ENCODE measurements at places on chromosomes 2 and 18.
A peak's percentile ranks its signal among the peaks of the same experiment; 100 is the strongest.

DNA sequence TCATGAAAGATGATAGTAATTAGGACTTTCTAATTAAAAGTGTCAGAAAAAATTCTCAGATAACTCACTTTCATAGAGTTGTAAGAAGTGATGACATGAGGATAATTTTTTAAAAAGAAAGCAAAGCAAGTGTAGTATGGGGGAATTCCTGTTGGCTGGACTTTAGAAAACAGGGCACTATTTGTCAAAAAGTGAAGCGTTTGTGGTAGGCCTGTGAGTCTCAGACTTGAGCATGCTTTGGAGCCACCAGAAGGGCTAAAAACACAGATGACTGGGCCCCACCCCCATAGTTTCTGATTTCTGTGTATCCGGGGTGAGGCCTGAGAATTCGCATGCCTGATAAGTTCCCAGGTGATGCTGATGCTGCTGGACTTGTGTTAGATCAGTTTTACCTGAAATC lies 222.6 kb upstream of the LRRTM1 start:
- DNase-seq = no peak

GRCh38 chr2:127161176-127162136 lies 54.5 kb upstream of the BIN1 start:
- DNase-seq = peak; percentile 30

DNA sequence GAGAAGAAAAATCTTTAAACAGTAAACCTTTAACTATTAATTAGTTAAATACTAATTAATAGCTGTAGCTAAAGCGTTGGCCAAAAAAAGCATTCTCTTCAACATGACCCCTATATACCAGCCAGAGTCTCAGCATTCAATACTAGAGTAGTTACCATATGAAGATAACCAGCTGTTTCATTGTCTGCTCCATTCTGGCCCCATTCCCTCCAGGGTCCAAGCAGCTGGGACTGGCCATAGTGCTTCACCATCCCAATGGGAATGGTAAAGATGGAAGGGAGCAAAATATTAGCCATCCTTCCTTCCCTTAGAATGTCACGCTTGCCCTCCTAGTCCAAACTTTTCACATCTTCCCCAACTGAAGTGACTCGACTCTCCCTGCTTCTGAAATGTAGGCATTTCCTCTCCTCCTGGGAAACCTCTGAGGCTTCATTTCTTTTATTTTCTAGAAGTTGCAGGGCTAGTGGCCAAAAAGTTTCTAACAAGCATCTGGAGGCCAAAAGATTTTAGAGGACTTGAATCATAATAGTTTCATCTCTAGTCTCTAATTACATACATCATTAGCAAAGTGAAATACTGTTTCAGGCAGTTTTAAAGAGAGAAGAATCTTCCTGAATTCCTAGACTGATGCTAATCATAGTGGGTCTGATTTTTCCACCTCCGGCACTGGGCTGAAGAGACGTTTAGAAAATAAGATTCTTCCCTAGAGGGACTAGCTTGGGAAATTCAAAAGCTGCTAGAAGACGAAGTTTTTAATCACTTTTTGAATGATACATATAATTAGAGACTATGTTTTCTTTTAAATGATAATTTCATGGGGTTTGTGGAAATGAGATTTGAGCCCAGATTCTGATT lies 52.7 kb downstream of the CCDC68 start:
- no peak for DNase-seq

GRCh38 chr2:69549421-69549820 lies 94.1 kb downstream of the AAK1 start:
- peak; percentile 52 for DNase-seq

GRCh38 chr18:33270297-33270696 lies 170.2 kb downstream of the CCDC178 start:
- no peak for DNase-seq

GRCh38 chr2:23096906-23097602 lies 287.9 kb upstream of the KLHL29 start:
- DNase-seq = peak; percentile 33

GRCh38 chr2:175457895-175458448 lies 276.5 kb upstream of the ATP5MC3 start:
- DNase-seq = no peak

- DNase-seq = no peak
These were observed 43.2 kb upstream of the SOS1 start for GRCh38 chr2:39164089-39164488.

GRCh38 chr2:218229239-218229638 lies 12.2 kb downstream of the ARPC2 start:
- DNase-seq = peak; percentile 93

GRCh38 chr2:202026507-202026906 lies 7.1 kb upstream of the FZD7 start:
- no peak for DNase-seq

GRCh38 chr2:176468457-176469113 lies 199.3 kb downstream of the MTX2 start:
- peak; percentile 43 for DNase-seq

- no peak for DNase-seq
These were observed 136.2 kb downstream of the MTX2 start for GRCh38 chr2:176405477-176405876.

DNA sequence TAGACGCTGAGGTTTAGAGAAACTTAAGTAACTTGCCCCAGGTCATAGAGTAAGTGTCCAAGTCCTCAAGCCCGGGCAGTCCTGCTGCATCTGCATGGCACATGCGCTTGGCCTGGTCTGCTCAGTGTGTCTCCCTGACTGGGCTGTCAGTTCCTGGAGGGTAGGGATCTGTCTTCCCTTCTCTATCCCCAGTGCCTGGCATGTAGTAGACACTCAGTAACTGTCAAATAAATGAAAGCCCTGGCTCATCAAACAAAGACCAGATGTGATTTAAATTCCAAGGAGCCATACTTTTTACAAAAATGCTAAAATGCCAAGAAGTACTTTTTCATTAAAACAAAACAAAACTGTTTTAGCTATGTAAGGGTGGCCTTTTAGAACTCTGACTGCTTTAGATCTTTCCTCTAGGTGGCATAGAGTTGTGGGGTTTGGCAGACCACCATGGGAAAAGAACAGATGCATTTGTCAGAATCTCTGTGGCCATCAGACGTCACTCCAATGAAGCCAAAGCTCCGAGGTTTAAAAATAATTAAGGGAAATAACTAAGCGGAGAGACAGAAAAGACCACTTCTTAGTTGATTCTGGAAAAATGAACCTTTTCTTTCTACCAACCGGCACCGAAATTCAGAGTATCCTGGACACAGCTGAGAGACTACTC lies 34.0 kb downstream of the EPAS1 start:
- no peak for DNase-seq

- no peak for DNase-seq
These were observed 960.9 kb downstream of the CBLN2 start for GRCh38 chr18:71583252-71583651.

- DNase-seq = peak; percentile 7
These were observed 5.1 kb downstream of the TRIB2 start for GRCh38 chr2:12721566-12722446.

- no peak for DNase-seq
These were observed 165.9 kb downstream of the ST6GAL2 start for GRCh38 chr2:106720026-106720425.

GRCh38 chr2:71926876-71927756 lies 220.5 kb downstream of the CYP26B1 start:
- no peak for DNase-seq

GRCh38 chr2:1511455-1511854 lies 98.2 kb downstream of the TPO start:
- no peak for DNase-seq

DNA sequence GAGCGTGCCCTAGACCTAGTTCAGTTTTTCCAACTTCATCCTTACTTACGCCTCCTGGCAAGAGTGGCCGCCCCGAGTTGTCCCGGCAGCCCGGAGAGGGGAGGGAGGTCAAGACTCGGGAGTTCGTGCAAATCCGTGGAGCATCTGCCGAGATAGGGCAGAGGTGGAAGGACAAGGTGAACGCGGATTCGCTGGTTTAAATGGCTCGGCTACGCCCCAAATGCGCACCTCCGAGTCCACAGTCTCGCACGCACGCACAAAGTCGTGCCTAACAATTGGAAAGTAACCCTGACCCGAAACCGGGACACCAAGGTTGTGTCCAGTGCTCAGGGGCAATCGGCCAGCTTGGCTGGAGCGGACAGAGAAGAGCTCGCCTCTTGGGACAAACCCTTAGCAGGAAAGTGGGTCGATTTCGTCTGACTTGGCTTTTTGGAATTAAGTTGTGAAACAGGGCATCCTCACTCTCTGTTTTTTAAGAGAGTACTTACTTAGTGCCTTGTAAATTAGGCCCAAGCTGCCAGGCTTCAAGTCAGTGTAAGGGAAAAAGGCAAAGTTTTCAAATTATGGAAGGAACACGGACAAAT lies 726 bp upstream of the SS18 start:
- no peak for DNase-seq

DNA sequence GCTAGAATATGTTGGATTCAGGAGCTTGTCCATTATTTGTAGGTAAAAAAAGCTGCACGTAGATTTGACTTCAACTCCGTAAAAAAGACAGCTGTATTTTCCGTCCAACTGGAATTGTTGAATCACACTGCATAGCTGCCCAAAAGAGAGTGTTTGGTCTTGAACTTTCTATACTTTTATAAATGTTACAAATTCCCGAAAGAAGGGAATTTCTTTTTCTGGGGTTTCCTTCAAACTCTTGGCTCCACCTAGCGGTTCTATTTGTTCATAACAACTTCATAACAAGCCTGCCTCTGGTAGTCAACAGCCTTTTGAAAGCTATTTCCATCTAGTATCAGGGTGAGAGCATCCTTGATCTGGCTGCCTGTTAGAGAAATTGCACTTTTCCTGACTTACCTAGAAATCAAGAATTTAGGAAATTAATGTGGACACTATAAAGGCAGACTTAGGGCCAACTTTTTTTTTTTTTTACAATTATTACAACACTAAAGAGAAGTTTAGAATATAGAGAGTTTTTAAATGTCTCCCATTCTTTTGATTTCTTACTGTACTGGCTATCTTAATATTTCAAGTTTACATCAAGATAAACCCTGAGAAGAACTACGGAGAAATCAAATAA lies 48.1 kb downstream of the TMEM185B start:
- peak; percentile 65 for DNase-seq

GRCh38 chr2:117349687-117350086 lies 464.8 kb upstream of the DDX18 start:
- no peak for DNase-seq

DNA sequence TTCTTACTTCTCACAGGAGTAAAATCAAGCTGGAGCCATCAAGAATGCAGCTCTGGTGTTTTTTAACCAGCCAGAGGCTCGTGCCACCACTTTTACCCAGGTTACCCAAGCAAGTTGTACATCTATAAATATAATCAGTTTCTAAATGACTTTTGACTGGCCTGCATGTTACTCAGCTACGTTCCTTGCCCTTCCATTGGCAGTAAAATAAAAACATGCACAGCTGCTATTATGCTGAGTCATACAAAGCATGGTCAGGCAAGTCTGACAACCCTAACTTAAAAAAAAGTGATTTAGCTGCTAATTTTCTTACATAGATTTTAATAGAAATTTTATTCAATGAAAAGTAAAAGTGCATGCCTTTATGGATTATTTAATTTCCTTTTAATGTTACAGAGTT lies 111.7 kb upstream of the CSRNP3 start:
- DNase-seq = peak; percentile 89

DNA sequence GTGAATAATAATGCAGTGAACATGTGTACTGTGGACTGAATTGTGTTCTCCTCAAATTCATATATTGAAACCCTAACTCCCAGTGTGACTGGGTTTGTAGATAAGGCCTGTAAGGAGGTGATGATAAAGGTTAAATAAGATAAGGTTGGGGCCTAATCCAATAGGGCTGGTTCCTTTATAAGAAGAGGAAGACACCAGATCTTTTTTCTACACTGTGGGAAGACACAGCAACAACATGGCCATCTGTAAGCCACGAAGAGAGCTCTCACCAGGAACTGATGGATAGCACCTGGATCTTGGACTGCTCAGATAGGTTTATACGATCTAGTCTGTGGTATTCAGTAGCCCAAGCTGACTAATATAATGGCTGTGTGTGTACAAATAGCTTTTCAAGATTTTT lies 66.8 kb downstream of the BMPR2 start:
- no peak for DNase-seq

DNA sequence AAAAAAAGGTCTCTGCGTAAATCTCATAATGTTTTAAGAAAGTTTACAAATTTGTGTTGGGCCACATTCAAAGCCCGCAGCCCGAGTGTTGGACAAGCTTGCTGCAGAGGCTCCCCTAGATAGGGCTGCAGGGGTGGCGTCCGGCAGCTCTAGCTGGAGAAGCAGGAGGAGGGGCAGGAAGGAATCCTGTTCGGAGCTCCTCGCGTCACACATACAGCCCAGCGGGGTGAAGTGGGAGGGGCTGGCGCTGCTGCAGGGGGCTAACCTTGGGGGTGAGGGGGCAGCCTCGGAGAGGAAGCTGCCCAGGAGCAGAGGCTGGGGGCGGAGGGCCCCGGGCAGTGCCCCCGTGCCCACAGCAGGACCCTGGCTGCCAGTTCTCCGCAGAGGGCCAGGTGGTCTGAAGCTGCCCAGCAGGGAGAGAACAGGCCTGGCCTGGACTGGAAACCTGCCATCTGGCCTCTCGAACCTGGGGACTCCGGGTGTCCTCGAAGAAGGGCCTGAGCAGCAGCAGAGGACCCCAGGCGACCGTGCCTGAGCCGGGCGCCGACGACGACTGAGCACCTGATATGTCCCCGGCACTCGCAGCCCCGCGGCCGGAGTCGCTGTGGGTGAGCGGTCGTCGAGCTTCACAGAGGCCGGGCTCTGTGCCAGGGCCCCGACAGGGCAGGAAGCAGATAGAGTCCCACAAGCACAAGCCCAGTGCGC lies 2.6 kb upstream of the GPR35 start:
- DNase-seq = no peak

DNA sequence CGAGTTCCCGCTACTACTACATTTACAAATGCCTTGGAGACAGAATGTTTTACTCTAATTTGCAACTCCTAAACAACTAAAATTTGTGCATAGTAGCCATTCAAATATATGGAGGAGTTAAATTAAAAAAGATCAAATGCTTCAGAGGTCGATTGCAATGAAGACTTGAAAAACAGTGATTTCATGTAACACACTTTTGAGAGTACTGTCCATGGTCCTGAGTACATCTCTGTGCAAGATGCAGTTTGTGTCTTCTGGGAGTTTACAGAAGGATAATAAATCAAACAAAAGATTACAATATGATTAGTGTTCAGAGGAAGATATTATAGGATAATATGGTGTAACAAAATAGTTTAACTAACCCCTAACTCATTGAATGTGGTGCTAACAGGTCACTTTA lies 894.7 kb downstream of the TMEM182 start:
- no peak for DNase-seq

DNA sequence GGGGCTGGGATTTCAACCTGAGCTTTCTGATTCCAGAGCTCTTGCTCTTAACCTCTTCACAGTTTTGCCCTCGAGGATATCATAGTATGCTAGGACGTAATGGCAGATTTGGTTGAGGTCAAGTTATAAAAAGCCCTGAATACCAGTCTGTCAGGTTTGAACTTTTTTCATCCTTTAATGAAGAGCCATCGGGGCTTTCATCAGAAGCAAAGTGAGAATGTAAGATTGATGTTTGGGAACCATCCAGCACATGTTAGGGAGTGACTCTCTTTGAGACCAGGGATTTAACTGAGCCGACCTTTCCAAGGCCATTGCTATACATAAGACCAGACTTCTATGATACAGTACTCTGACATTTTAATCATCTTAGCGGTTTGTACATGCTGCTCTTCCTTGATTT lies 142.5 kb downstream of the TTC27 start:
- DNase-seq = no peak

- no peak for DNase-seq
These were observed 113.7 kb downstream of the RIT2 start for GRCh38 chr18:43001821-43002220.
